Kidney tubule cell (primary cell): ENCODE measurements at places on chromosomes 6 and 20.

GRCh38 chr20:33437141-33437911, 6.2 kb downstream of the SNTA1 start:
- peak; percentile 33 for DNase-seq

GRCh38 chr6:36126121-36126520, 4.2 kb upstream of the MAPK13 start:
- no peak for DNase-seq

DNA sequence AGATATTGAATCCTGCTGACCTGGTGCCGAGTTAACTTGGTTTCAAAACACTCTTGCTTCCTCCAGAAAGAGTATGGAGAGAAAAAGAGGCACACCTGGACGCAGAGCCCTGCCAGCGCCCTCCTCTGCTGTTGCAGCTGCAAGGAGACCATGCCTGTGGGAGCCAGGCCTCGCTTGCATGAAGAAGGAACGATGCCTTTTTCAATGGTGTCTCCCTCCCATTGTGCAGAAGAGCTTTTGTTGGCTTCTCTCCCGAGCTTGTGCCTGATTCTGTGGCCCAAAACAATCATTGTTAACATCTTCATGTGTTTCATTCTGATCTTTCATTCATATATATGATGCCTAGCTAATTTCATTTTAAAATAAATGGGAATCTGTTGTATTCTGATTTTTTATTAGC, 98.1 kb downstream of the FAM120B start:
- no peak for DNase-seq

DNA sequence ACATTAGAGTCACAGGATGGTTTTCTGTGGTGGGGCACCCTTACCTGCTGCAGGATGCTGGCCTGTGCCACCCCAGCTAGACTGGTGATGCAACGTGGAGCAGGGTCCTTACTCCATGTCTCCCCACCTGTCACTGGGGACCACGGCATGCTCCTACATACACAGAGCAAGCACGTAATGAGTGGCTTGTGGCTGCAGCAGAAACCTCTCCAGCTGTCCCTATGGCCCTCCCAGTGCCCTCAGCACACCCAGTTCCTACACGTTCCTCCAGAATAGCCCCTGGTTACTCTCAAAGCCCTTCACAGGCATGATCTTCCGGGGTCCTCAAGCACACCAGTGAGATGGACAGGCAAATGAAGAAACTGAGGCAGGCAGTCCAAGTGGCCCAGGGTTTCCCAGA, 3.2 kb upstream of the LSM14B start:
- no peak for DNase-seq

GRCh38 chr6:144055121-144055931, 40.0 kb downstream of the SF3B5 start:
- DNase-seq = no peak

GRCh38 chr6:138382498-138383265, 5.0 kb downstream of the SMIM28 start:
- DNase-seq = peak; percentile 72

DNA sequence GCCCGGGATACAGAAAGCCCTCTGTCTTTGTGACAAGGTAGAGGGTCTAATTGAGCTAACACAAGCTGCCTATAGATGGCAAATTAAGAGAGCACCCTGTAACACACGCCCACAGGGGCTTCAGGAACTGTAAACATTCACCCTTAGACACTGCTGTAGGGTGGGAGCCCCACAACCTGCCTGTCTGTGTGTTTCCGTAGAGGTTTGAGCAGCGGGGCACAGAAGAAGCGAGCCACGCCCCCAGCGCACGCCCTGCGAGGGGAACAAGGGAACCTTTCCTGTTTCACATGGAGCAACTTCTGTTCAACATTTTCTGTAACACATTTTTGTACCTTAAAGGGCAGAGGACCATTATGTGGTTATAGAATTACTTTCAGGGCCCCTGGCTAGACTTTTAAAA, 231.7 kb upstream of the EXOC2 start:
- no peak for DNase-seq

DNA sequence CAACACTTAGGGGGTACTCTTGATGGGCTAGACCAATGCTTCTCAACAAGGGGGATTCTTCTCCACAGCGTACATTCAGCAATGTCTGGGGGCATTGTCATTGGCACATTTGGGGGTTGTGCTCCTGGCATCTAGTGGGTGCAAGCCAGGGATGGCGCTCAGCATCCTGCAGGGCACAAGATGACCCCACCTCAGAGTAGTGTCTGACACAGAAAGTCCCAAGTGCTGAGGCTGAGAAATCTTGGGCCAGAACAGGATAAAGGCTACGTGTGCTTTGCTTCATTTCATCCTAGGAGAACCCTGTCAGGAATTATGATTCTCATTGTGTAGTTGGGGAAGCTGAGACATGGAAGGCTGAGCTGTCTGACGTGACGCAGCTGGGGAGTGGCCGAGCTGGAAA, 298.6 kb downstream of the CDH26 start:
- DNase-seq = no peak

GRCh38 chr6:103879800-103880199, 979.9 kb downstream of the HACE1 start:
- DNase-seq = no peak

DNA sequence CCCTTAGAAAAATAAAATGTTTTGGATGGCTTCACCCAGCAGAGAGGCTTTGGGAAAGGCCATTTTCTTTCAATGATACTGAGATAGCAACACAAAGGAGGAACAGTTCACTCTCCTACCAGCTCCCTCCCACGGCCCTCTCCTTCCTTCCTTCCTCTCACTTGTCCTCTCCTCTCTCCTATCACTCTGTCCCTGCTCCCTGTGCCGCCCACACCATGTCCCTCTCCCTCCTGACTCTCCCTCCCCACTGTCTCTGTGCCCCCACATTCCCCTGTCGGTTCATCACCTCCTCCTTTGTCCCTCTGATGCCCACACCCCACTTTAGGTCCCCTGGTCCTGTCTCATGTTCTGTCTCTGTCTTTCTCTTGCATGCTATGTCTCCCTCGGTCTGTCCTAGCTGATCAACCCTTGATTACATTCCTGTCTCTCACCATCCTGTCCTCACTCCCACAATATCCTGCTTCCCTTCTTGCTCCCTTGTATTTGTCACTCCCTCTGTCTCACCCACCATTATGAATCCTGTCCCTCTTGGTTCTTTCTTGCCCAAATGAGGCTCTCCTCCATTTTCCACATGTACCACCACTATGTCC, 30.1 kb downstream of the ELMO2 start:
- no peak for DNase-seq

- DNase-seq = no peak
These were observed 67.9 kb upstream of the PTGIS start for GRCh38 chr20:49635866-49636265.

- DNase-seq = peak; percentile 12
These were observed 68.1 kb upstream of the MAFB start for GRCh38 chr20:40757087-40757486.

GRCh38 chr6:22468256-22468965, 101.0 kb upstream of the HDGFL1 start:
- DNase-seq = no peak

DNA sequence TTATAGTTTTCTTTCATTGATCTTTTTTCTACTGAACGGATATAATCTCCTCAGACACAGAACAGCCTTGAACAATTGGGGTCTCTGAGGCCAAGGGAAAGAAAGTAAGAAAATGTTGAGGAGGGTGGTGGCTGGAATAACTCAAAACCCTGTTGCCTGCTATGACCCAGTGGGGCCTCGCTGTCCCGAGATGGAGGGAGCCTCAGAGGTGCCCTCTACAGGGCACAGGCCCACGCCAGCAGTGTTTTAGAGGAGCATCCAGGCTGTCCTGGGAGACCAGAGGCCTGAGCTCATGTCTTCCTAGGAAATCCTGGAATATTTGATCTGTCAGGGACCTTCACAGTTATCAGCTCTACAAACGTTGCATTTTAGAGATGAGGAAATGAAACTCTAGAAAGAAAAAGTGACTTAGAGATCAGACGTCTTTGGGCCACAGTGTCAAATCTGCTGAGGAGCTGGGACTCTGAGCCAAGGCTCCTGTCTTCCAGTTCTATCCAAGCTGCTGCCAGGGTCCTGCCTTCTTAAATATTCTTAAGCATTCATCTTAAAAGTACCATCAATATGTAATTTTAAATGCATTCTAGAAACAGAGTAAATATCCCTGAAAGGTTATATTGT, 26.3 kb downstream of the ALDH5A1 start:
- DNase-seq = peak; percentile 29

DNA sequence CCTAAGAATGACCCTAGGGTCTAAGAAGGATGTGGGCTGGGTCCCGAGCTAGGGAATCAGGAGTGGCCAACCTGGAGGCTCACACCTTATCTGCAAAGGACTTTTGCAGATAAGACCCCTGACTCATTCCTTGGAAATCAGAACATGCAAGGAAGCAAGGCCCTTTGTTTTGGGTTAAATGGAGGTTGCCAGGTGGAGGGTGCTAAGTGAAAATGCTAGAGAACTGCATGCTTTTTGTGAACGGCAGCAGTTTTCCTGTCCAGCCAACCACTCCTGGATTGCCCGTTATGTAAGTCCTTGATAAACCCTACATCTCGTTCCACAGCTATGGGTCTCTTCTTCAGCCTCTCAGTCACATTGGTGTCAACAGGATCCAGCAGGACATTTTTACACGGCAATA, 52.1 kb upstream of the CST7 start:
- DNase-seq = no peak

- DNase-seq = no peak
These were observed 121.4 kb downstream of the LAMP5 start for GRCh38 chr20:9635750-9636149.

- DNase-seq = no peak
These were observed 145.4 kb upstream of the BMP2 start for GRCh38 chr20:6622041-6622440.

DNA sequence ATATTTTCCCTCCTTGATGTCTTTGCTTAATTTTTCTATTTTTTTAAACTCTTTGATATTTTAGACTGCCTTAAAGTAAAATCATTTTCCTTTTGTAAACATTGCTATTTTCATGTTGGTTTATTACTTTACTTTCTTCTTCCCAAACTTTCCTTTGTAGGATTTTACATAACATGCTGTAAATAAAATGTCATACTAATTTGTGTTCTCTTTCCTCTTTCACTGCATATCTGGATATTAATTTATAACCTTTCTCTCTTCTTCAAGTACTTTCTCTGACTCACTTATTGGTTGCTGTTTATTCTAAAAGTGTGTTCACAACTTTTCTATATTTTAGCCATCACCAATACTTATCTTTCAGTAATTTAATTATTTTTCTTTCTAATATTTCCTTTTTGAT, 9.3 kb upstream of the POM121L2 start:
- no peak for DNase-seq

DNA sequence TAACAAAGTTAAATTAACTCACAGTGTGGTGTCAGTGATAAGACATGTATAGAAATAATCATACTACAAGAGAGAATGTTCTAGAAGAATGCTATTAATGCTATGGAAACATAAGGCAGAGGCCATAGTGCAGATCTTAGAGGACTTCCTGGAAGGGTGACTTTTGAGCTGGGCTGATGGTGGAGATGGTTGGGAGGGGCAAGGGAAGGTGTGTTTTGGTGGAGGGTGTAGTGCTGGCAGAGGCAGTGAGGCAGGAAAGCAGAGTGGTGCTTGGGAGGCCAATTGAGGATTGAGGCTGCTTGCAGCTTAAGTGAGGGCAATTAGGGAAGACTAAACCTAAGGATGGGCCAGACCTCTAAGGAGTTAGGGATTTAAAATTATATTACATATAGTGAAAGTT, 58.5 kb upstream of the FNDC1 start:
- DNase-seq = no peak

DNA sequence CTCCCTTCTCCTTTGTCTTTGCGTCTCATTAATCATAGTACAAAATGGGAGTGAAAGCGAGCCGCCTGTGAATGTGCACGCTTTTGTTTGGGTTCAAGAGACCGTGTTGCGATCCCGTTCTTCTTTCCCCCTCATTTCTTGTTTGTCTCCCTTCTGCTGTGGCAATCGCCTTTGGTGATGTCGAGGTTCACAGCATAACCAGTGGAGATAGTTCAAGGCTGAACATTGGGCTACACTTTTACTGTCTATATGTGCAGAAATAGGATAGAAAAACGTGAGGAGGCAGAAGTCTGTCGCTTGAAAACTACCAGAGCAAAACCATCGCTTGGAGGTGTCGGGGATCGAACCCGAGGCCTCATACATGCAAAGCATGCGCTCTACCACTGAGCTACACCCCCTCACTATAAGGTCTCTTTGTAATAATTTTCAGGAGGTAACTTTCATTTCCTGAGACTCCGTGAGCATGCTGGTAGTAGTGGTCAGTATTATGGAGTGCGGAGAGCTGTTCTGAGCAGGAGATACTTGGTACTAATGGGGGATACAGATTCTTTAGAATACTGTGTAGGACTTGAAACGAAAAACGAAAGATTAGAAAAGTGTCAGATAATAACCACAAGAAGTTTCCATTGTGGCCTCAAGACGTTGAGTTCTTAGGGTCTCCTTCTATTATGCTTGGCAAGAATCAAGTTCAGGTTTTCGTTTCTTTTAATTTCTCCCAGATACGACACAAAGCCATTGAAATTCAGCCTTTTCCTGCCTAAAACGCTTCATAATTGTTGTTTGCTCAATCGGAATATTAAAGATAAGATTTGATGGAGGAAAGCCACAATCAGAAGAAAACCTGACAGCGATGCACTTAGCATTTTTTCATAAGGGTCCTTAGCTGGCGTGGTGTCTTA, 106.6 kb downstream of the TRIM27 start:
- peak; percentile 90 for DNase-seq

DNA sequence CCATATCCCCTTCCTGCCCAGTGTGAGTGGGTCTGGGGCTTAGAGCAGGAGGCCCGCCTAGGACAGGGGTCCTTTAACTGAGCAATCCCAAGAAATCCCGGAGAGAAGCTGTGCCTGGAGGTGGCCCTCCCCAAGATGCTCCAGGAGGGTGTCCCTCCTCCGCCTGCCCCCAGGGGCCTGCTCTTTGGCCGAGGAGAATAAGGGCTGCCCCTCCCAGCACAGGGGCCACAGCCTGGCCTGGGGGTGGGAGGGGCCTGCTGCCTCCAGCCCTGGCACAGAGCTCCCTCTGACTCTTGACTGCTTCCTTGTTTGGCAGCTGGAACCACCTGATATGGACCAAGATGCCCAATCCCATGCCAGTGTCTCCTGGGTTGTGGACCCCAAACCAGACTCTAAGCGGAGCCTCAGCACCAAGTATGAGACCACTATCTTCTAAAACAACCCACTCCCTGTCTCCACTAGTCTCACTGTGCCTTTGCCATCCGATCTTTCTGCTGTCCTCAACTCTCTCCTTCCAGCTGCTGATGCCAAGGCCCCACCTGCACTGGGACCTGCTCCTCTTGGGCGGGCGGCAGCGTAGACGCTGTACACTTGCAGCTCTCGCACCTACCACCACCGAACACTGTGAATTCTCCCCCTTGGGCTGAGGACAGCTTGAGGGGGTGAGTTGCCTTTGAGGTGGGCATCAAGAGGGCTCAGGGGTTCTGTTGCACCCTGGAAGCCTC, 54.3 kb downstream of the TCP11 start:
- no peak for DNase-seq

- DNase-seq = peak; percentile 86
These were observed 71.0 kb upstream of the MARCKS start for GRCh38 chr6:113786168-113786567.
